Activated CD4-positive, alpha-beta T cell treated with anti-CD3 and anti-CD28 coated beads, Interleukin-2, Interleukin-4, amounts not matched to agents 100 ng/mL and 50 ng/mL, durations not matched to agents 16 hours and 8 hours (primary cell): ENCODE measurements at places on chromosomes 6 and 20.

GRCh38 chr6:23952245-23952644 is 173.8 kb upstream of the NRSN1 start:
- DNase-seq, result no peak

- peak; percentile 43 for DNase-seq
These were observed 339.6 kb downstream of the ARHGAP18 start for GRCh38 chr6:129370268-129370916.

GRCh38 chr6:127893541-127893940 is 7.3 kb downstream of the THEMIS start:
- peak; percentile 85 for DNase-seq

- DNase-seq, result no peak
These were observed 80.3 kb downstream of the BACH2 start for GRCh38 chr6:90216072-90216977.

GRCh38 chr20:44576297-44576696 is 6.1 kb upstream of the PKIG start:
- DNase-seq, result no peak

DNA sequence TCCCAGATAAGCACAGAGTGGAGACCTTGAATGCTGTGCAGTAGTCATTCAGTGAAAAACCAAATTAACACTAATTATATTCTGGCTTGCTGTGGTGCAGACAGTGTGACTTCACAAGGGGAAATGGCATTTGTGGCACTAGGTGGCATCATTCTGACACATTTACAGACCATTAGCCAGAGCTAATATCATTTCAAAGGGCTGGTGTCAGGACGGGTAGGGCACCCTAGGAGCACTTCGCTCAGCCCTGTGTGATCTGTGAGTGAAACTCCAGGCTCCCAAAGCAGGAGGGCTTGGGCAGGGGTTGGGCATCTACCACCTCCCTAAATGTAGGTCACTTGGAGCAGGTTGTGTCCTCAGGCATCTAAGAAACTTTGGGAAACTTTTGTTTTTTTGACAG is 555.8 kb downstream of the PKHD1 start:
- no peak for DNase-seq

GRCh38 chr6:51182827-51183226 is 364.2 kb downstream of the TFAP2B start:
- DNase-seq, result no peak

GRCh38 chr20:1707588-1708449 is 50.2 kb upstream of the SIRPG start:
- DNase-seq, result no peak

GRCh38 chr20:49548371-49548947 is 19.5 kb downstream of the PTGIS start:
- no peak for DNase-seq

- no peak for DNase-seq
These were observed 2.8 kb upstream of the SLPI start for GRCh38 chr20:45257161-45257560.

DNA sequence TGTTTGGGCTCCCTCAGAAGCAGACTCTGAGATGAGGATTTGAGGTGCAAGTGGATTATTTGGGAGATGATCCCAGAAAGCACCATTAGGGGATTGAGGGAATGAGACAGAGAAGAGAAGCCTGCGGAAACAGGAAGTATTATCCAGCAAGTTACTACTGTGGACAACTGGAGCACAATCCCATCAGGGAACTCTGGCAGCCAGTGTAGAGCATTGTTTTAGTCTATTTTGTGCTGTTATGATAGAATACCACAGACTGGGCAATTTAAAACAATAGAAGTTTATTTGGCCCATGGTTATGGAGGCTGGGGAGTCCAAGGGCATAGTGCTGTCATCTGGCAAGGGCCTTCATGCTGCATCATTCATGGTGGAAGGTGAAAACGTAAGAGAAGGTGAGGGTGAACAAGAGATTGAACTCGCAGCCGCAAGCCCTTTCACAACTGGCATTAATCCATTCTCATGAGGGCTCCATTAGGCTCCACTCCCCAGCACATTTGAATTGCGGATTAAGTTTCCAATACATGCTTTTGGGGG is 43.5 kb upstream of the SLC9A8 start:
- no peak for DNase-seq

- no peak for DNase-seq
These were observed 2.0 kb downstream of the HFE start for GRCh38 chr6:26089272-26089671.

DNA sequence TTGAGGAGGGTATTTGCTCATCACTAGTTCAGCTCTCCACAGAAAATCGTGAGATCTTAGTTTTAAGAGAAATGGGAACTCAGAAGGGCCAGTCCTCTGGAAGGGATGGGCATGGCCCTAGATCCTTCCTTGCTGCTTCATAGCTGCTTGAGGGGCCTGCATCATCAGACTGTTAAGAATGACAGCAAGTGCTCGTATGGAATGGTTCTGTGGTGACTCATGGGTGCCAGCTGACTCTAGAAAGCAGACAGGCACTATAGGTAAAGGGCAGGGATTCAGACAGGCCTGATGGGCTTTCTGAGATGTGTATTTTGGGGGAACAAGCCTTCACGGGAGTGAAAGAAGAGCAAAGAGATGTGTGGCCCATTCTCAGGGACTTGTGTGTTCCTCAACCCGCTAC is 90.8 kb downstream of the MYLK4 start:
- DNase-seq, result no peak

DNA sequence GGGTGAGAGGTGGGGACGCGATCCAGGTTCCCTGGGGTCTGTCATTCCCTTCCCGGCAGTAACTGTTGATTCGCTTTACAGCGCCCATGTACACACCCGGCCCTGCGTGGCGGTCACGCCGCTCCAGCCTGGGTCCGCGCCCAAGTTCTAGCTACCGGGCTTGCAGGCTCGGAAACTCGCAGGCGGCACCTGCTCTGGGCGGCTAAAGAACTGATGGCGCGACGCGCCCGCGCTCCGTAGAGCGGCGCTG is 1.4 kb upstream of the POU3F2 start:
- DNase-seq, result peak; percentile 27

DNA sequence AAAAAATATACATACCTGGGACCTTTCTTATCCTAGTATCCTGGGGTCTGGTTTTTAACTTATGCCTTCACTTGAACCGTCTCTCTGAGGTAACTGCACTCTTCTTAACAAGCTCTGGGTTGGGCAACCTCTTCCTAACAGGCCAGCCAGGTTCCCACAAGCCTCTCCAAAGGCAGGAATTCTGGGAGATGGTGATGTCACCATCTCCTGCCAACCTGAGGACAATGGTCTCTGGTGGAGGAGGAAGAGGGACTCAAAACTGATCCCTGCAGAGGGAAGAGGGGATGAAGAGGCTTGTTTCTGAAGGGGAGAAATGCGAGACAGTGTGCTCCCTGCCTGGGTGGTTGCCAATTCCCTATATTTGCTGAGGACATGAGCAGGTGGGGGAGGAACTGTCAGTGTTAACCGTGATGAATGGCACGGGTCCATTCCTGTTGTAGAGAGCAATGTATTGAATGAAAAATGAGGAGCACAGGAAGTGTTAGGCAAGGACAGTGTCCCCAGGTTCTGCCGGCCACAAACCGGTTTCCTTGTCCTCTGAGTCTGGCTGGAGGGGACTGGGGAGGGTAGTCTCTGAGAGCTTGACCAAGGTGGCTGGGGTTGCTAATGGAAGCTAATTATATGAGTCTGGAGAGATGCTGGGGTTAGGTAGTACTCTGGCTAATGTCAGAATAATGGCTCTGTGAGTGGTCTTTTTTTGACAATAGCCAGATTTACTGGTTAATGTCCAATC is 95.5 kb downstream of the KCNB1 start:
- DNase-seq, result no peak

DNA sequence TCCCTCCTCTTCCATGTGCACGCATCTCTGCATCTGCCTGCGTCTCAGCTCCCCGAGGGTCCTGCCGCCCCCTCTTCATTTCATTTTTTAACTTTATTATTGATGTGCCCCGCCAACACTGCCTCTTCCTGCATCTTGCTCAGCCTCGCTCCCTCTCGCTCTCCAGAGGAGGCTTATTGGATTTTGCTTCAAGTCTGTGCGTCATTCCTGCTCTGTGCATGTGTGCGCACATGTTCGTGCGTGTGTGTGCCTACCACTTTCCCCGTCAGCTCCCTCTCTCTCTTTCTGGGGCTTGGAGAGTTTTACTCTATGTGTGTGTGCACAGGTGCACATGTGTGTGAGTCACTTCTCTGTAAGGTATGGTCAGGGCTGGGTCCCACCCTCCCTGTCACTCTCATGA is 71.8 kb upstream of the NNAT start:
- no peak for DNase-seq

DNA sequence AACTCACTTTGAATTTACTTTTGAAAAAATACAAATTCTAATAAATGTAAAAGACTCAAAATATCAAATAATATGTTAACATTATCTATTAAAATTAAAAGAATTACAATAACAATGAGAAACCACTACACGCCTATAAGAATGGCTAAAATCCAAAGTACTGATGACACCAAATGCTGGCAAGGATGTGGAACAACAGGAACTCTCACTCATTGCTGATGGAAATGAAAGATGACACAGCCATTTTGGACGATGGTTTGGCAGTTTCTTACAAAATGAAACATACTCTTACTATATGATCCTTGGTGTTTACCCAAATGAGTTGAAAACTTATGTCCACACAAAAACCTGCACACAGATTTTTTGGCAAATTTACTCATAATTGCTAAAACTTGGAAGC is 15.6 kb upstream of the STX11 start:
- no peak for DNase-seq

DNA sequence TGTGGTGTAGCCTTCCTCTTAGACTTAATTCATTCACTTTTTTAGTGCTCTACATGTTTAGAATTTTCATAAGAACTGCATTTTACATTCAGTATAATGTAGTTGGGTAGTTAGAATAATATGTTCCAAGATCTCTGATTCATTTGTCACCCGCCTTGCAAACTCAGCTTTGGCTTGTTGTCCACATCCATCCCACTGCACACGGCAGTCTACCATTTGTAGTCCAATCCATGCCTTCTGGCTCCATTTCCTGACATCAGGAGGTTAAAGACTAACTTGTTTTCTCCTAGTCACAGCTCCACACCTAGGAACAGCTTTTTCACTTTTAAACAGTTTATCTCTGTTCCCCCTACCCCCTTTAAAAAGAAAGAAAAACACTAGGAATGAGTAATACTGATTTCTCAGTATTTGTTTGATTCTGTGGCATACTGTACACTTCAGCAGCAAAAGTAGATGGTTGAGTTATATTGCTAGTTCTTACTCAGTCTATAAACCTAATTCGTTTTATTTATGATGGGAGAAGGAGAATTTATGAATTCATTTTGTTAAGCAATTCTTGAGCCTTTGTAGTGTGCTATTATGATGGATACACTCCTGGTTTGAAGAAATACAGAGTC is 180.9 kb downstream of the ARID1B start:
- DNase-seq, result peak; percentile 66

DNA sequence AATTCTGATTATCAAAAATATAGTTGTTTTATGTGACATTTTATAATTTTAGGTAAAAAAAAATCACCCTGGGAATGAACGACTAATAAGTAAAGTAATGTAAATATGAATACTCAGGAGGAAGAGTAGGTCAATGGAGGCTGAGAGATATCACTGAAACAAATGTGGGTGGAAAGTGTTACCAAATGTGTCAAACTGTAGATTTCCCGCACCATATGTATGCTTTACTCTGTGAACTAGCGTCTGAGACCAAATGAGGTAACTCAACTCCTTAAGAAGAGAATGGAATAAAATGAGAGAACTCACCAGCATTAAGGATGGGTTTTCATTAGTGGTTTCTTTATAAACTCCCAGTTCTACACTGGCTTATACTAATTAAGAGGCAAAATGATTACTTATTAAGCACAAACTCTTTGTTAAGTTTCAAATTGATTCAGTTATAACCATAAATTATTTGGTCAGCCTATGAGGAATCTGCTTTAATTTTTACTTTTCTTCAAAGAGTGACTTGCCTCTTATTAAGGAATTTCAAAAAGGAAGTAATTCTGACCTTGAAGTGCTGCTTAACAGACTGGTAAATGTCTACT is 784.7 kb upstream of the GJE1 start:
- DNase-seq, result no peak

DNA sequence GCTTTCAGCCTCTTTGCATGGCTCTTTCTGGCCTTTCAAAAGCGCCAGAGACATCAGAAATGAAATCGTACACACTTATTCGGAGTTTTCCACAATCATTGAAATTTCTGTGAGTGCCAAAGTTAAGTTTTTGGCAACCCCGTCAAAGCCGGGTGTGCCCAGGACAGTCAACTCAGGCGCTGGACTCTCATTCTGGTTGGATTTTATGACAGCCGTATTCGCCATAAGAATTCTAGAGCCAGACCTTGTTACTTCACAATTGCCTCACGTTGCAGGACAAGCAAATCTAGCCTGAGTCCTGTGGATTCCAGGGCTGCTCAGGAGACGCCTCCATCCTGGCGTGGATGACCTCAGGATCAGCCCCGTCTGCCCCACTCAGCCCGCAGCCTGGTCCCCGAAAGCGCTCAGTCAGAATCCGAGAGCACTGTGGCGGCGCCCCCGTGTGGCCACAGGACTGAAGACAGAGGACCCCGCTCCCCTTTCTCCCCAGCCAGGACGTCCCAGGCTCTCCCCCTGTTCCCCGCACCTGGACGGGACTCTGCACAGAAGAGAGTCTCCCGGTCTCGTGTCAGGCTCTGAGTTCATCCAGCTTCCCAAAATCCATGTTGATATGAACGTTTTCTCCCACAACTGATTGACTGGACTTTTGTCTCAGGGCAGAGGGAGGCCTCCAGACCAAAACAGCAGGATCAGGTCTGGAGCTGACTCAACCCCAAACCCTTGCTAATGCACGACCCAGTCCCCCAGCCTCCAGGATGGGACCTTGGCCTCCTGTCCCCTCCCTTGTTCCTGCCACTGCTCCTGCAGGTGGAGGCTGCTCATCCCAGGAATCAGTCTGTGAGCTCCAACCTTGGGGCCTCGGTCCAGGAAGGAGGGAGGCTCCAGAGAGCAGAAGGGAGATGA is 38.2 kb downstream of the MICA start:
- DNase-seq, result peak; percentile 80

- no peak for DNase-seq
These were observed 2.7 kb upstream of the PDRG1 start for GRCh38 chr20:31954500-31954899.

GRCh38 chr20:31666258-31667042 is 28.7 kb downstream of the COX4I2 start:
- DNase-seq, result no peak

GRCh38 chr6:41588111-41588510 is 41.9 kb downstream of the FOXP4 start:
- DNase-seq, result no peak

DNA sequence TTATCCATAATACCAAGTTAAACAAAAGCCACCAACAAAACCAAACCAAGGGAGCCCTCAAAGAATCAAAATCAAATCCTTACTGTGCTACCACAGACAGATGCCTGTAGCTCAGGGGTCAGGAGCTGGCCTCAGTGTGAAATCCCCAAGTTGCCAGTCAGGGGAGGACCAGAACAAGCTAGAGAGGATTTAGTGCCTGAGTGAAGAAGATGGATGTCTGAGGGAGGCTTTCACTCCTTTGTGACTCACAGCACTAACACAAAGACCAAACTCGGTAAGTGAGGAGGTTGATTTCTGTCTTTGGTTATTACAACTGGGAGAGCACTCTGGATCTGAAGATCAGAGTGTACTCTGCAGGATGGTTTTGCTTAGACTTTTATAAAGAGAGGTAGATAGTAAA is 189.9 kb upstream of the ZNF184 start:
- DNase-seq, result no peak
